IMR-90 (cell line): ENCODE measurements at places on chromosomes 7 and 10. TPM values are rescaled to one million over a fixed set of nuclear protein-coding genes. Genes with fewer than 3 reads are reported as not detected.

The HTR5A gene
- total RNA-seq, result not detected in 2 replicates

DNA sequence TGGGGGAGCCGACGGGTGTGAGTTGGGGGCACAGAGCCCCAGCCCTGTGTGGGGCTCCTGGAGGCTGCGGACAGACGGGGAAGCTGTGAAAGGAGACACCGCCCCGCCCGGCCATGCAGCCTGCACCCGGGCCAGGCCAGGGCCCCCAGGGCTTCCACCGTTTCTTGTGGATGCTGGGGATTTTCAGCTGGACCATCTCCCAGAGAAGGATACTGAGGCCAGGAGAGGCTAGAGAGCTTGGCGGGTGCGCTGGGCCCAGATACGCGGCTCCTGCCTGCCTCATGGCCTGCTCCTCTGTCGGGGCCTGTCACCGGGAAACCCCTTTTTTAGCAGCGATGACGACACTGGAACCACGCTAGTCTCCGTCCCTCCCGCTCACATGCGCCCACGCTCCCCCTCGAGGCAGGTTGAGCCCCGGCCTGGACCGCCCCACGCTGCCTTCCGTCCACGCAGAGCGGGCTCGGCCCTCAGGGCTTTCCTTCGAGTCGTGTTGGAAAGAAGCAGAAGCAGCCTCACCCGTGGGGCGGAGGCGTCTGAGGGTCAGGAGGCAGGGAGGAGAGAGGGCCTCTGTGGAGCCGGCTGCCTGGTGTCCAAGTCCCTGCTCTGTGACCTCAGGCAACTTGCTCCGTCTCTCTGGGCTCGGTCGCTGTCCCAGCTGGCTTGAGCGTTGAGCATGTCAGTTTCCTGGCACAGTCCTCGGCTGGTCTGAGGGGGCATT lies 11.7 kb downstream of the TMEM184A start:
- DNase-seq, result no peak

The EBLN1 gene
- total RNA-seq, result not detected in 2 replicates

- DNase-seq, result no peak
Observed at GRCh38 chr10:26217396-26218086, 967 bp downstream of the GAD2 start.
